Gastrocnemius medialis (tissue), 4 donors: ENCODE measurements at places on chromosomes 5 and 9. TPM values are rescaled to one million over a fixed set of nuclear protein-coding genes. Genes with fewer than 3 reads are reported as not detected.

- DNase-seq: no peak
These were observed 487.3 kb downstream of the CCDC171 start for GRCh38 chr9:16039988-16040761.

DNA sequence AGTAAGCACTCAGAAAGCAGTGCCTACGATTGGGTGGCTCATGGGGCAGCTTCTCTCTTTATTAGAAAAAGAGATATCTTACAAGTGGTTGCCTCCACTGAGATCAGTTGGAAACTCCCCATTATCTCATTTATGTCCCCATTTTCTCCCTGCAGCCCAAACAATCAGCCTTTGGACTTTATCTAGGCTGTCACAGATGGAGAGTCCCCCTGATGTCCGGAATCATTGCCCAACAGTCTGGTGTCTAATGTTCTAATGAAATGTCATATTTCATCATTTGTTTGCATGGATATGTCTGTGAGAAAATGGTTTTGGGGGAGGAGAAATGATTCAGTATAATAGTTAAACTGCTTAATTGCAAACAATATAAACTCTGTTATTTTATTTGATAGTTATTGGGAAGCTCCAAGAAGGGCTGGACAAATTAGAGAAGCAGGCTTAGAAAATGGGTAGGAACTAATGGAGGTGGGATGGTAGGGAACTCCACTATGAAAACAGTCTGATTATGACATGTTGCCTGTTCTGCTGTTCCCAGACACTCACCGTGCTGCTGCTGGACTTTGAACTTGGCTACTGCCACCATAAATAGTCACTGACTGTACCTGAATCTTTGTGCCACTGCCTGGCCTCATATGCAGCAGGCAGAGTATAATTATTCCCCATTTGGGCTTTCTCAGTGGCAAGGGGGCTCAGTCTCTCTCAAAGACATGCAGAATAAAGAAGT, 38.3 kb upstream of the SMAD5 start:
- no peak for DNase-seq

TTC1 gene
- total RNA-seq: 39.9 TPM

DNA sequence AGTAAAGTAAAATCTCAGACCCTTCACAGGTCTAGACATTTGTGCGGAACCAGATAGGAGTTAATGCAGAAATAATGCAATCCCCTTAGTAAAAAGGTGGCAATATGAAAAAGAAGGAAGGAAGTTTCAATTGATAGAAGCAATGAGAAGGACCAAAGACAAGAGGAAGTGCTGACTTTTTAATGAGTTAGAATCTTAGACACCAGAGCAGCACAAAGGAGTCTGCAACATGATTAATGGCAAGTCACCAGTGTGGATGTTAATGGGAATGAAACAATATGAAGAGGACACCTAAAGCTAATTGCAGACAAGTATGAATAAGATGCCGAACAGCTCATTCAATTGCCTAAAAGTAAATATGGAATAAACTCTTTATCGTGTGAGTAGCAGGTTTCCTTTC, 50.9 kb downstream of the MEGF9 start:
- DNase-seq: no peak

- DNase-seq: no peak
These were observed 30.7 kb downstream of the SLC44A1 start for GRCh38 chr9:105275111-105275510.

DNA sequence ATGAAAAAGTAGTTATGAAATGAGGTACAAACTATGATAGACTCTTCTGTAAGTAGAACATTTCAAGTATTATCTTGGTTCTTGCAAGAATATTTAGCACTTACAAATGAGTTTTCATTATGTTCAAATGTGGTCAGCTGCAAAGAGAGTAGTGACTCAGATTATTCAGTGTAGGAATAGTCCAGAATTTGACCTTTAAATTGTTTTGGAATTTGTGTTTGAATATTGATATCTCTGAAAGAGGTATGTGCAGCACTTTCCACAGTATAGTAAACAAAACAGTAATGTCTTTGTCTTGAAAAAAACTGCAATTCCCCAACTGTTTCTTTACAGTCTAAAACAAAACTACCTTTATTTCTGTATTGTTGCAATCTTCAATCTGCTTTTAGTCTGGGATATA, 56.1 kb downstream of the WDR70 start:
- DNase-seq: no peak

DNA sequence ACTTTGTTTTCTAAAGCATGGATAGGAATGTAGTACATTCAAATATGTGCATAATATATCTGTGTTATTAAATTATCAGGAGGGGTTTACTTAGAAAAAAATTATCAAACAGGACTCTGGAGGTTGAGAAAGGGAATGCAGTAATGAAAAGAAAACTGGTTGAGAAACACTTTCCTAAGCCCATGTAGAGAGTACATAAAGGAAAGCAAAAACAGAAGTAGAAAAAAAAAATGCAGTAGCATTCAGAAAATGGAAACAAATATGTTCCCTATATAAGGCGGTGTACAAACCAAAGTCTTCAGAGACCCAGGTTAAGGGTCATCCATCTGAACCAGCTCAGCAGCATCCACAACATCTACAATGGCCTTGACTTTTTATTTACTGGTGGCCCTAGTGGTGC, at the start of gene IFNA8:
TSS of gene IFNA8 (plus strand) at position 301 of the 400 bp plus-strand sequence. CDS start at position 361, 60 bp downstream.
- no peak for DNase-seq

PCDHB11 gene
- 0.05 TPM for total RNA-seq
